Activated gamma-delta T cell (primary cell): ENCODE measurements at places on chromosomes 1 and 21.
A peak's percentile ranks its signal among the peaks of the same experiment; 100 is the strongest.

DNA sequence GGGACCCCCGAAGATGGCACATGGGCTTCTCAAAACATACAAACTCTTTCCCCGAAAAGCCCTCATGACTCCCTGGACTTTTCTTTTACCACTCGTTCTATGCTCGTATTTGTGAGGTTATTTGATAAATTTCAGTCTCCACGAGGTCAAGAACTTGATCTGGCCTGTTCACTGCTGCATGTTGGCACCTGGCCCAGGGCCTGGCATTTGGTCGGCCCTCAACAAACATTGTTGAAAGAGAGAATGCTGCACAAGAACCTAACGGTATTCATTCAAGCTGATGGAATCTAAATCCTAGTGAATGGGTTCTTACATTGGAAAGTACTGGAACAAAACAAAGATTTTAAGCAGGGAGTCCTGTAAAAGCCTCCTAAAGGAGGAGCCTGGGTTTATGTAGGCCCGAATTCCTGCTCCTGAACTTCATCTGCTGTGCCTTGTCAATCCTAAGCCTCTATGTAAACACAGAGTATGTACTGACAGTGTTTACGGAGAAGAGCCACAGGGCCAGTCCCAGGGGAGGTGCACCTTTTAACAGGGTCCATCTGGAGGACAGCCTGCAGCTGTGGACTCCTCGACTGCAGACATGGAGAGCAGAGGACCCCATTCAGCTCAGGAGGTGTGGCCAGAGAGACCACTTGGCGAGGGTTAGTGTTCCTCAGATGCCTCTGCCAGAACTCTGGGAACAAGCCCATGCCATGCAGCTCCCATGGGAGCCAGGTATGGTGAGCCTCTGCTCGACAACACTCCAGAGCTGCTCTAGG is 46.9 kb downstream of the L1TD1 start:
- DNase-seq: no peak

DNA sequence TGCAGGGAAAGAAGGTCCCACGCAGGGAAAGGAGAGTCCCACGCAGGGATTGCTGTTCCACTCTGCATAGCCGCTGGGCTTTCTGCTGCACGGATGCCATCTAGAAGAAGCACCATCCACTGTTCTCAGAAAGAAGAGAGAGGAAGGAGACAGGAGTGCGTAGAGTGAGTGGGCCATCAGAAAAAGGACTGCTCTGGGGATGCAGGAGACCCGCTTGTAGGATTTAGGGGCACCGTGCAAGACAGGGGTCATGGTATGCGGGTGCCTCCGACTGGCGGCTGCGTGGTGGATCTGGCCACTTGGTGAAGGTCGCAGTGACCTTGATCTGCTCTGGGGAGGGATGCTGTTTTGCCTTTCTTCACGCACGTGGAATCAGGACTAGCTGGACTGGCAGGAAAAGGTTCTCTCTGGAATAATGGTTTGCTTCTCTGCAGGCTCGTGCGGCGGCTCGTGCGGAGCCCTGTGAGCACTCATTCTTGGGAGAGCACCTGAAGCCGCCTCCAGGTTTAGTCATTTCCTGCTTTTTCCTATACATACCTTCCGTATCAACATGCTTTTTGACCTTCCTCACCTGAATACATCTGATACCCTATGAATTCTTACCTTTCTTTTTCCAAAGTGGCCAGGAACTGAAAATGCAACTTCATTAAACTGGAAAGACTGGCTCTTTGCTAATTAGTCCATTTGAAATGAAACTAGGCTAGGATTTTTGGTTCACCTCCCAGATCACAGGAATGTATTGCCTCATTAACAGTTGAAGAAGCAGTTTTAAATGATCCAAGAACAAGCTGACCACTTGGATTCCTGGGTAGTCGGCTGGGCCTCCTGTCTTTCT is 181.6 kb downstream of the KIF26B start:
- no peak for DNase-seq

DNA sequence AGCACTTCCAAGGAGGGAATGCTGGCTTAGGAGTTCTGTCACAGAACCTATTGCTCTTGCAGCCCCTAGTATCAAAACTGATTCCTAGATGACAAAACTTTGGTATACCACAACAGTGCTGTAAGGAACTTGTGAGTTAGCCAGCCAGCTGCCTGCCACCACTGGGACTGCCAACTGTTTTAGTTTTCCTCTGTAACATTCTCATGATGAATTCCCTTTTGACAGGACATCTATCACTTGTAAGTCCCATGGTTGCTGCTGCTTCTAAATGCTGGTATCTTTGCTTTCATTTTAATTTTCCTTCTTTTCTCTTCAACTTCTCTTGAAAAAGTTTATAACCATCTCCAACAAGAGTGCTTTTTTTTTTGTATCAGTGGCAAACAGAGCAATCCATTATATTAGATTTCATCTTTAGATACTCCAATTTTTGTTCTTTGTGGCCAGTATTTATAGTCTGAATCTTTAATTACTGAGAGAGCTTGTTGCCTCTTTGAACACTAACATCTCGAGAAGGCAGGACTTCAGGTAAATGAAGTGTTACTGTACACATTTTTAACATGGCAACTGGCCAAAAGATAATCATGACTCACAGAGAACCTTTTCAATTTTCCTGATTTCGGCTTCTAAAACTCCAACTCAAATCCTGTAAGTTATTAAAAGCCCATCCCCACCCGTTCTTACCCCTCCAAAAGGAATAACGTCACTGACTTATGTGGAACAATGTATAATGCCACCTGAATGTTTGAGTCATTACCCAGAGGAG is 19.8 kb downstream of the DBT start:
- no peak for DNase-seq

DNA sequence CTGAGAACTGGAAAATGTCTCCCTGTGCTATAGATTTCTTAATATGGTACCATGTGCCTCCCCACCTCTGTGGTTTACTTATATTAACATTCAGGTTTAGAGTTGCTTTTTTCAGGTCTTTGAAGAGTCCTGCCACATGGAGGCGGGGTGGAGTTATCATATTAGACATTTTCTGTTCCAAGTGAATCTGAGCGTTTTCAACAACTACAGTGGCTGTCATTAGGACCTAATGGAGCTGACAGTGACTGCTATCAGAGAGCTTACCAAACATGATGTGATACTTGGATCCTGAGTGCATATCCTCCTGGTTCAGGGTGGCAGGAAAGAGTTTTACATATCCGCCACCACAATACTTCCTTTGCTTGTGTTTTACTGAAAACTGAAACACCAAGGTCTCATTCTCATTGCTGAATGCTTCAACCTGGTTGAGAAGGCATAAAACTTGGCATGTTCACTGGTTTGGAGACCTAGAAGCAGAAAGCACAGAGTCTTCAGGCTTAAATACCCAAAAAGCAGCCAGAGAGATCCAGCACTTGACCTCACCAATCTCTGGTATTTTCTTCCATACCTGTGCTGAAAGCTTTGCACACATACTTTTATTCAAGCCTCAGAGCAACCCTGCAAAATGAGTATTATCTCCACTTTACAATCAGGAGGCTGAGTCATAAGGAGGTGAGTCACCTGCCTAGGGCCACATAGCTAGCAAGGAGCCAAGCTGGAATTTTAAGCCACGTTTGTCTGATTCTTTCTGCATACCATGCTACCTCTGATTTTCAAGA is 47.4 kb upstream of the OSBPL9 start:
- no peak for DNase-seq

DNA sequence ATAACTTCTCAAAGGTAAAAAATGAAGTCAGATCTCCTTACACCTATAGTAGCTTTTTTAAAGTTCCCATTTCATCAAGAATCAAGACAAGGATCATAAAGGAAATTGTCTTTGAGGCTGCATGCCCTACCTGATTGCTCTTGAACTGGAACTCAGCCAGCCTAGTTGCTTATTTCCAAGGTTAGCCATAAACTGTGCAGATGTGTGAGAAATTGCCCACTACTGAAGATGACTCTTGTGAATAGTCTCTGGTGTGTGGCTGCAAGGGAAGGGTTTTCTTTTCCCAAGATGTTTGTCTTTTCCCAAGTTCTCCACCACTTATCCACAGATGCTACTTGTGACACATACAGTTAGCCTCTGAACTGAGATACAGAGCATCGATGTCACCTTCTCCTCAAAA is 81.7 kb upstream of the DUSP10 start:
- DNase-seq: no peak

DNA sequence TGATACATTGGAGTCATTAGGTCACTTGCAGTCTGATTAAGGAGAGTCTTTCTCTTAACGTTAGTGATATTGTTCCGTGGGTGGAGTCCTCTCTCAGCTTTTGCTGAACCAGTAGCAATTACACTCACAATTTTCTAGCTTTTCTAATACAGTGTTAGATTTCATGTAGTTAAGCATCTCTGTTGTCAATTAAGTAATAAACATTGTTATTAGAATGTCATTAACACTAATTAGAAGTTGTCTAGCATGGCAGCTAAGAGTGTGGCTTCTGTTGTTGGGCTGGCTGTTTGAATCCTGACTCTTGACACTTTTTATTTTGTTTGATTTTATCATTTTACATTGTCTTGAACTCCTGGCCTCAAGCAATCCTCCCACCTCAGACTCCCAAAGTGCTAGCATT is 33.4 kb downstream of the FAAH start:
- no peak for DNase-seq

DNA sequence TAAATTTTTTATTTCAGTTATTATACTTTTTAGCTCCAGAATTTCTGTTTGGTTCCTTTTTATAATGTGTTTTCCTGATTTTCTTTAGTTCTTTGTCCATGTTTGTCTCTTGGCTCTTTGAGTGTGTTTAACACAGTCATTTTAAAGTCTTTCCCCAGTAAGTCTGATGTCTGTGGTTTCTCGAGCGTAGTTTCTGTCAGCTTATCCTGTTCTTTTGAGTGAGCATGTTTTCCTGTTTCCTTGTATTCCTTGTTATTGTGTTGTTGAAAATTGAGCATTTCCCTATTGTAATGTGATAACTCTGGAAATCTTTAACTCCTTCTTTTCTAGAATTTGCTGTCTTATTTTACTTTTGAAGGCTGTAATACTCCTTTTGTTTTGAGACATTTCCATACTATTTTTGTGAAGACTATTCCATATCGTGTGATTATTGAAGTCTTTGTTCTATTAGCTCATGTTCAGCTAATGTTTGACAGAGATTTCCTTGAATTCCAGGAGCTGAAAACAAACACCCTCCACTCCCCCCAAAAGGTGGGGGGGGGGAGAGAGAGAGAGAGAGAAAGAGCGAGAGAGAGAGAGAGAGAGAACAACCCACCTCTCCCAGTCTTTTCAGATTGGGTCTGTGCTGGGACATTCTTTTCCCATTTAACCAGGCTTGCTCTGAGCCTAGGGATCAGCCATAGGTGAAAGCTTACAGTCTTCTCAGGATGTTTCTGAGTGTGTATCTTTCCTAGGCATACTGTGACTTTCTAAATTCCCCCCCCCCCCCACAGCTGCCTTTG is 38.3 kb downstream of the SDCCAG8 start:
- no peak for DNase-seq

GRCh38 chr1:18094096-18094495 is 13.5 kb upstream of the IGSF21 start:
- no peak for DNase-seq

- no peak for DNase-seq
Measured at GRCh38 chr1:5002676-5003075, 348.3 kb downstream of the AJAP1 start.

DNA sequence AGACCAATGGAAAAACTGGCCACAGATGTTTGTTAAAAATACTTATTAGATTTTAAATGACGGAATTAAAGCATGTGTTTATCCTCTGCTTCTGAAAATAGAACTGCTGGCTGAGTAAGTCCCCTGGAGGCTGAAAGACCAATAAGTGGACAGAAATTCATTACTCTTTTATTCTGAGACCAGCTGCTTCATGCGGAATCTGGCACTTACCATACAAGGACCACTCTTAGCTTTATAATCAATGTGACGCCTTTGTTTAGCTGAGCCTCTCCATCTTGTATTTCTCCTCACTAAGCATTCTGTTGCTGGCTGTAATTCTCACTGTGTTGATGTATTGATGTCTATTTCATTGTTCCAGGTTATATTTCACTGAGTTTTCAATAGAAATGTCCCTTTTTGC is 6.3 kb upstream of the EXO1 start:
- no peak for DNase-seq

GRCh38 chr1:183675381-183675780 is 22.3 kb upstream of the APOBEC4 start:
- DNase-seq: no peak

DNA sequence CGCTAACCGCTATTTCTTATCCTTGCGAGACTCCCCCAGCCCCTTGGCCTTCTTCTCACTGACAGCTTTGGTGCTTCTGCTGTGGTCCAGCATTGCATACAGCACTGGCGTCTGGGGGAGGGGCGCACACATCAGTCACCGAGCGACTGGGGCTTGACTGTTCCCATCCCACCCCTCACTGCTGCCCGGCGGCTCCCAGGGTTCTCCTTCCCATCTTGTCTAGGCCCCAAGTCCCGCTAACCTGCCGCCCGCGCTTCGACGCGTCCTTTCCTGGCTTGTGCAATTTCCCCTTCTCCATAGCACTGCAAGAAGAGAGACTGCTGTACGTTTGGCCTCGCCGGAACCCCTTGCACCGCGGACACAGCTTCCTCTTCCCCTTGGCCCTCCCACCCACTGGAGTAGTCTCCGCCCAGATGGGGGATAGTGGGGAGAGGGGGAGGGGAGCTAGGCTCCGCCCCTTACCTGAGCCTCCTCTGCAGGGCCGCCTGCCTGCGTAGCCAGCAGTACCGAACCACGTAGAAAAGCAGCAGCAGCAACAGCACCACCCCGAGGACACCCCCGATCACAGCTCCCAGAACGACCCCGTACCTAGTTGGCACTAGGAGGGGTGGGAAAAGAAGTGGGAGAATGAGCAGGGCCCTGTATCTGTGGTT is 3.8 kb downstream of the MPZ start:
- DNase-seq: peak; percentile 29
